HS-27A (cell line): ENCODE measurements at places on chromosomes 12 and 14.

DNA sequence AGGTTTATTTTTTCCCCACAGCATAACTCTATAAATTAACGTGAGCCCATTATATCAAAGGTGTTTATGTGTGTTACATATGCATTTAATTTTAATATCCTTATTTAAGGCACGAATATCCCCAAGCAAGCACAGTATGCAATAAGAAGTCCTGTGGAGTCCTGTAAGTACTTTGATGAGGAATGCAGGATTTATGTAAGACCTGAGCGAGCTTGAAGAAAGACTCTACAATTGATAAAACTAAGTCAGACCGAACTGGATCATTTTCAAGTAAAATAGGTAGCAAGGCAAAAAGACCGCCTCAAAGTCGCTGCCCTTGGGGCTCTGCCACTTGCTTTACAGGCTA, 755 bp downstream of the SLC25A21 start:
- DNase-seq: no peak

- DNase-seq: no peak
These were observed 26.7 kb downstream of the CRY1 start for GRCh38 chr12:107066691-107067090.

- DNase-seq: no peak
These were observed 31.1 kb downstream of the NRDE2 start for GRCh38 chr14:90300611-90301047.

DNA sequence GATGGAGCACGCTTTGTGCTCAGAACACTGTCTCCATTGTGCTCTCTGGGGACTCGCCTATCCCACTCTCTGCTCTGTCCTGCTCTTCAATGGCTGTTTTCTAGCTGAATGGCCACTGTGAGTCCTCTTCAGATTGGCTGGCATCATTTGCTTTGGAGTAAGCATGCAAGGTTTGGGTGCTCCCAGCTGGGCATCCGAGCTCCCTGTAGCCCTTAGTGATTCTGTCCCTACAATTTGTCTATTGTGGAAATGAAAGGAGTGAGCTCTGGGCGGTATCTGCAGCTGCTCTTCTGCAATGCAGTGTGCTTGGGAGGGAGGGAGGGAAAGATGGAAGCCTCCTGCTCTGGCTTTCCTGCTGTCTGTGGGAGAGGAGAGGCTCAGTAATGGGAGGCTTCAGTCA, 84.8 kb downstream of the SMOC1 start:
- no peak for DNase-seq

GRCh38 chr12:113805673-113806072, 160.5 kb downstream of the RBM19 start:
- DNase-seq: no peak

- DNase-seq: no peak
These were observed 49.6 kb upstream of the IFNG-AS1 start for GRCh38 chr12:67939611-67940010.

- no peak for DNase-seq
These were observed 160.6 kb downstream of the MON2 start for GRCh38 chr12:62627181-62627580.
